Activated CD8-positive, alpha-beta T cell treated with anti-CD3 and anti-CD28 coated beads, Interleukin-2, amount 10 ng/mL, durations not matched to agents 7 days and 5 days (primary cell): ENCODE measurements at places on chromosomes 7 and 10.
A peak's percentile ranks its signal among the peaks of the same experiment; 100 is the strongest.

- no peak for DNase-seq
Measured at GRCh38 chr10:48626986-48627731, 22.3 kb upstream of the ARHGAP22 start.

- no peak for DNase-seq
Measured at GRCh38 chr10:30686708-30687107, 57.2 kb upstream of the LYZL2 start.

GRCh38 chr7:26090927-26091519, 61.0 kb upstream of the NFE2L3 start:
- DNase-seq: peak; percentile 37

GRCh38 chr10:60466267-60467201, 76.9 kb upstream of the ANK3 start:
- DNase-seq: no peak

GRCh38 chr10:79340646-79341244, 6.5 kb upstream of the PPIF start:
- no peak for DNase-seq

- no peak for DNase-seq
Measured at GRCh38 chr10:78342827-78343653, 309.4 kb downstream of the RPS24 start.

DNA sequence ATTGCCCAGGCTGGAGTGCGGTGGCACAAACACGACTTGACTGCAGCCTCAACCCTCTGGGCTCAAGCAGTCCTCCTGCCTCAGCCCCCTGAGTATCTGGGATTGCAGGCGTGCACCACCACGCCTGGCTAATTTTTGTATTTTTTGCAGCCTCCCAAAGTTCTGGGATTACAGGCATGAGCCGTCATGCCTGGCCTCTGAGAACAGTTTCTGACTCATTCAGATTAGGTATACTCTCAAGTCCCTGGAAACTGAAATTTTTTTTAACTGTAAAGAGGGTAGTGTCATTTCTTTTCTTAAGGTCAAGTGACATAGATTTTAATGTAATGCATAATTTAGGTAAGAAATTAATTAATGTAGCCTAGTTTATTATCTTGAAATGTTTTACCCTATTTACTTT, 104.7 kb downstream of the SEPTIN7 start:
- no peak for DNase-seq

- no peak for DNase-seq
Measured at GRCh38 chr10:88911116-88911515, 31.1 kb downstream of the STAMBPL1 start.

GRCh38 chr10:15255961-15256360, 87.5 kb upstream of the NMT2 start:
- DNase-seq: no peak

DNA sequence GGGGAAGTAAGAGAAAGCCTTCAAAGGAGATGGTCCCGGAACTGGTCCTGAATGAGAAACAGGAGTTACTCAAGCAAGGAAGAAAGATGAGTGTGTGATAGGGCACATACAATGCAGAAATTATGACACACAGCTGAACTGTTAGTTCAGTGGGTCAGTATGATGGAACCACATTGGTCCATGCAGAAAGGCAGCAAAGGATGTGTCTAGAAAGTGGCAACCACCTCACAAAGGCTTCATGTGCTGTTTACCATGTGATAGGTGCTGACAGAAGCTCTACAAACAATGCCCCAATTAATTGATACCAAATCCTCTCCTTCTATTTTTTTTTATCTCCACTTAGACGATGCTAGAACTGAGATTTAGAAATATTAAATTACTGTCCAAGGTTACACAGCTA, 258.3 kb downstream of the RELN start:
- no peak for DNase-seq

- no peak for DNase-seq
Measured at GRCh38 chr10:119316729-119317097, 109.3 kb downstream of the GRK5 start.

- DNase-seq: no peak
Measured at GRCh38 chr7:66815951-66816350, 75.4 kb downstream of the RABGEF1 start.

DNA sequence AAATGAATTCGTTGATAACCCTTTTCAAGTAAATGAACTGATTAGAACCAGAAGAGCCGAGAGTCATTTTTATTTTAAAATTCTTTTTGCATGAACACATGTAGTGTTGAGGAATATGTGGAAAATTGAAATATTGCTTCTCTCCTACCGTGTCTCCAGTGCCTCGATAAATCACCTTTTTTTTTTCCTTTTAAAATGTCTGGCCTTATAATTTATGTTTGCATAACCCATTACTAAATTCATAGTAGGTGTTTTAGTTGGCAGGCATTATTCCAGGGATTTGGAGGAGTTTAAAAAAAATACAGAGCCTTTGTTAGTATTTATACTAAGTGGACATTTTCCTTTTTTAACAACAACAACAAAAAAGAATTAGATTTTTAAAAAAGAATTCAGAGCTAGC, 115.6 kb downstream of the CUX1 start:
- DNase-seq: no peak

GRCh38 chr10:129101232-129101980, 365.6 kb upstream of the MGMT start:
- DNase-seq: peak; percentile 21

DNA sequence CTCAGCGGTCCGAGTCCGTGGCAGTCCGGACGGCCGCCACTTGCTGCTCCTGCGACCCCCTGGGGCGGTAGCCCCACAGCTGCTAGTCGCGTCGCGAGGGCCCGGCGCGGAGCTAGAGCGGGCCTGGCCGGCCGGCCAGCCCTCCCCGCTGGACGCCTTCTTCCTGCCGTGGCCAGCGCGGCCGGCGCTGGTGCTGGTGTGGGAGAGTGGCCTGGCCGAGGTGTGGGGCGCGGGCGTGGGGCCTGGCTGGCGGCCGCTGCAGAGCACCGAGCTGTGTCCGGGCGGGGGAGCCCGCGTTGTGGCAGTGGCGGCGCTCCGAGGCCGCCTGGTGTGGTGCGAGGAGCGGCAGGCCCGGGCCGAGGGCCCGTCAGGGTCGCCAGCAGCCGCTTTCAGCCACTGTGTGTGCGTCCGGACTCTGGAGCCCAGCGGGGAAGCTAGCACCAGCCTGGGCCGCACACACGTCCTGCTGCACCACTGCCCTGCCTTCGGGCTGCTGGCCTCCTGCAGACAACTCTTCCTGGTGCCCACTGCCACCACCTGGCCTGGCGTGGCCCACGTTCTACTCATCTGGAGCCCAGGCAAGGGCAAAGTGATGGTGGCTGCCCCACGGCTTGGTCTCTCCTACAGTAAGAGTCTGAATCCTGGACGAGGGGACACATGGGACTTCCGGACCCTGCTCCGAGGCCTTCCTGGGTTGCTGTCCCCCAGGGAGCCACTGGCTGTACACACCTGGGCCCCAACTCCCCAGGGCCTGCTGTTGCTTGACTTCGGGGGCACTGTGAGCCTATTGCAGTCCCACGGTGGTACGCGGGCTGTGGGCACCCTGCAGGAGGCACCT, 631 bp downstream of the HPS6 start:
- DNase-seq: peak; percentile 26

DNA sequence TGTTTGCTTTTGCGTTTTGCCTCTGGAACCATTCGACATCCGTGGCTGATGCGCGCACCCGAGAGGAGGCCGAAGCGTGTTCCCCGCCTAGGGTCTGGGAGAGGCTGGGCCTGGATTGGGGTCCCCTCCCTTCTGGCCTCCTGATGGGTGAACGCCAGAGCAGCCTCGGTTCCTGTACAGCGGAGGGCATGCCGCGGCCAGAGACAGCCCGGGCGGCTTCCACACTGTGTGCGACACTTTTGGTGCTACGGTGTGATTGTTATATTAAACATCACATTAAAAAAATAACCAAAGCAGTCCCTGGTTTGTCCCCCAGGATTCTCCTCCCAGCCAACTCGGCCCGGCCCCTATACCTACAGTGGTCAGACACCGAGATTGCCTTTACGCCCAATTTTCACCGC, 3.7 kb upstream of the HOXA7 start:
- no peak for DNase-seq

GRCh38 chr7:2040893-2041270, 191.9 kb downstream of the MAD1L1 start:
- DNase-seq: peak; percentile 52

DNA sequence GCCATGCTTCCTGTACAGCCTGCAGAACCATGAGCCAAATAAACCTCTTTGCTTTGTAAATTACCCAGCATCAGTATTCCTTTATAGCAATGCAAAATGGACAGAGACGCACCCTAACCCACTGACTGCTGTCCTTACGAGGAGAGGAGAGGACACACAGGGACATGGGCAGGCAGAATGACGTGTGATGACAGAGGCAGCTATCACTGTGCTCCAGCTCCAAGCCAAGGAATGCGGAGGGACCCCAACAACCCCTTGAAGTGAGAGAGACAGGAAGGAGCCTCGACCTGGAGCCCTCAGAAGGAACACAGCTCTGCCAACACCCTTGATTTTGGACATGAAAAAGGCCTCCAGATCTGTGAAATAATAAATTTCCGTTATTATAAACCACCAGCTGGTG, 46.6 kb upstream of the EBF3 start:
- DNase-seq: no peak

DNA sequence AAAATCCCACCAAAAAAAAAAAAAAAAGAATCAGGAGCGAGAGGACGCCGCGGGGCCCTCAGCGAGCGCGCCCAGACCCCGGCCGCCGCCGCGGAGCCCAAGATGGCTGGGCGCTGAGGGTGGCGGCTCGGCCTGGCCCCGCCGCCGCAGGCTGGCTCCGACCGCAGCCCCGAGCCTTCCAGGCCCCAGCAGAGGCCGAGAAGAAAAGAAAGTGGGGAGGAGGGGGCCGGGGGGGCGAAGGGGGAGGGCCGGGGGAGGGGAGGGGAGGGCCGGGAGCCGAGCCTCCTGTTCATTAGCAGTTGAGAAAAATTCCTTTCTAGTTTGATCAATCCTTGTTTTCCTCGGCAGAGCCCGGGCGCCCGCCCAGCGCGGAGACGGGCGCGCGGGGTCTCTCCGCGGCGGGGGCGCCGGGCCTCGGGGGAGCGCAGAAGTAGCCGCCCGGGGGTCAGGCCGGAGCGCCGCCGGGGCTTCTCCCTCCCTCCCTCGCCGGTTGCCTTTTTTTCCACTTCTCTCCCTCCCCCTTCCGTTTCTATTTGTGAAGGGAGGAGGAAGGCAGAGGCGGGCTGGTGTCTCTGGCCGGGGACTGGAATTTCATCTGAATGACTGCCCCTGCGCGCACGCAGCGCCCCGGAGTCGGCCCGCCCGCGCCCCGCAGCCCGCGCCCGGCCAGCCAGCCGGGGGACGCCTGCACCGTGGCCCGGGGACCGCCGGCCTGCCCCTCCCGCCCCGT, 778 bp upstream of the TRIM8 start:
- DNase-seq: peak; percentile 53

DNA sequence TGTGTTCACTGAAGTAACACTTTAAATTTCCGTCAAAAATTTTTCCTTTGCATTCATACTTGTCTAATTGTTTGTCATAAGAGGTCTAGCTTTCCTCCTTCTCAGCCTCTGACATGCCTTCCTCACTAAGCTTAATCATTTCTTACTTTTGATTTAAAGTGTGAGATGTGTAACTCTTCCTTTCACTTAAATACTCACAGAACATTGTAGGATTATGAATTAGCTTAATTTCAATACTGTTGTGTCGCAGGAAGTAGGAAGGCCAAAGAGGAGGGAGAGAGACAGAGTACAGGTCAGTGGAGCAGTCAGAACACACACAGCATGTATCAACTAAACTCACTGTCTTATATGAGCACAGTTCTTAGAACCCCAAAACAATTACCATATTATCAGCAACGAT, 99.0 kb downstream of the SRPK2 start:
- no peak for DNase-seq

GRCh38 chr7:149883452-149883861, 9.7 kb downstream of the ATP6V0E2 start:
- DNase-seq: peak; percentile 80

- DNase-seq: no peak
Measured at GRCh38 chr7:142231716-142232115, 26.1 kb downstream of the PRSS58 start.

- DNase-seq: no peak
Measured at GRCh38 chr7:65509368-65510186, 135.9 kb downstream of the ZNF92 start.

- DNase-seq: no peak
Measured at GRCh38 chr10:109886037-109886780, 37.1 kb downstream of the XPNPEP1 start.

- no peak for DNase-seq
Measured at GRCh38 chr7:149257146-149257545, 4.8 kb upstream of the ZNF783 start.

- no peak for DNase-seq
Measured at GRCh38 chr10:95445223-95445836, 115.8 kb downstream of the SORBS1 start.

DNA sequence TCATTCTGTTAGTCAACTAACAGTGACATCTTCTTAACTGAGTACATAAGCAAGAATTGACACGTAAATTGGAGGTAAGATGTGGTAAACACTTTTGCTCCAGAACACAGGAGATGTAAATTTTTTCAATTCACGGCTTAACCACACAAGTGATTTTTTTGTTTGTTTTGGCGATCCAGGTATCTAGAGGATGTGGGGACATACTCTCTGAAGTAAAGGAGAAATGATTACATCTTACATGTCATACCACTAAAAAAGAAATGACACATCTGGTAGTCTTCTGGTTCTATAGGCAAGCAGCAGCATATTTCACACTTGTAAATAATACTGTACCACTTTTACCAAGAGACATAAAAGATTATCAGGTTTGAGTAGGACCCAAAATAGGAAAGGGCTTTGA, 200.3 kb upstream of the ZWINT start:
- DNase-seq: no peak

DNA sequence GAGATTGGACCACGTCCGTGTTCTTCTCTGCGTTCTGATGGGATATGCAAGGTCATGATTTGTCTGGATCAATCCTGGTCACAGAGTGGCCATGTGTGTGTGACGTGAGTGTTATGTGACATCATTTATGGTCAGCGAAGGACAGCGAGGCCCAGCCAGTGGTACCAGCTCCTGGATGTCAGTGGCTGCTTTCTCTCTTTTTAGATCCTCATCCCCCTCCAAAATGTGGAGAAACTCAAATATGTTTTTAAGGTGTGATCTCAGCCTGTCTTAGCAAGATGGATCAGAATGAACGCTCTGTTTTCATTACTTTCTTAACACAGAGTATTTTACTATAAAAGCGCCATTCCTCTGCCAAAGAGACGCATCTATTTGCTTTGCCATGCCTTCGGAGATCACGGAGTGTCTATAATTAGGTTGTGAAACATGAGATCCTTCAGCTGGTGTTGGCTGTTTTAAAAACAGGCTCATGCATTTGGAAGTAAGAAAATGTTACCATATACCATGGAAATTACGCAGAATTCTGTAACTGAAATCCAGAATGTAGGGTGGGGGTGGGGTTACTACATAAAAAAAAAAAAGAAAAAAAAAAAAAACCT, 245.5 kb upstream of the TCERG1L start:
- no peak for DNase-seq

- no peak for DNase-seq
Measured at GRCh38 chr10:60518745-60519144, 129.1 kb upstream of the ANK3 start.
